H4 (cell line): ENCODE measurements at places on chromosomes 16 and 17. TPM values are rescaled to one million over a fixed set of nuclear protein-coding genes. Genes with fewer than 3 reads are reported as not detected.
A peak's percentile ranks its signal among the peaks of the same experiment; 100 is the strongest.

DNA sequence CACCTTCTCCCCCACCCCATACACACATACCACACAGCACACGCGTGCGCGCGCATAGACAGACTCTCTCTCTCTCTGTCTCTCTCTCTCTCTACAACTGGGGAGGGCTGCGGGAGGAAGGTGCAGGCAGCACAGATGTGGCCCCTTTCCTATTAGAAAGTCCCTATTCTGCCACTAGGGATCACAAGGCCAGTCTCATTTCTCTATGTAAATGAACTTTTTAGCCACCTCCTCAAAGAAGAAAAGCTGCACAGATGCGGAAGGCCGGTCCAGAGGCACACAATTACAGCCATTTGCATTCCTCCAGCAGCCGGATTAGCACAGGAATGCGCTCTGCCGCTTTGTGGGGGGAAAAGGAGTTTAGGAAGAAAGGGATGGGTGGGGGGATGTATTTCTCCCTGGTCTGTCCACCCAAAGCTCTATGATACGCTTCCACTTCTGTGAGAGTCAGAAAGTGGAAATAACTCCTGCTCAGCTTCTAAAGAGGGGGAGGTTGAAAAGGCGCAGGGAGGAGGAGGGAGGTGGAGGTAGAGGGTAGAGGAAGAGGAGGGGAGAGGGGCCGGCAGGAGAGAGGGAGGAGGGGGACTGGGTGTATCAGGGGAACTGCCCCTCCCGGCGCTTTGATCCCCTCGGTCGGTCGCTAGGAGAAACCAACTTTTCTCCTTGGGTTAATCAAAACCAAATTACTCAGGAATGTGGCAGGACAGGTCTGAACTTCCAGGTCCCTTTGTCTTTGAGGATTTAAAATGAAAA is 11.7 kb downstream of the ZFHX3 start:
- DNase-seq, result no peak

- no peak for DNase-seq
These were observed 39.3 kb downstream of the ARHGAP27 start for GRCh38 chr17:45393411-45393810.

GRCh38 chr16:49875806-49876715 is 20.1 kb upstream of the ZNF423 start:
- DNase-seq, result no peak

Gene AIPL1
- not detected in 2 replicates for total RNA-seq

DNA sequence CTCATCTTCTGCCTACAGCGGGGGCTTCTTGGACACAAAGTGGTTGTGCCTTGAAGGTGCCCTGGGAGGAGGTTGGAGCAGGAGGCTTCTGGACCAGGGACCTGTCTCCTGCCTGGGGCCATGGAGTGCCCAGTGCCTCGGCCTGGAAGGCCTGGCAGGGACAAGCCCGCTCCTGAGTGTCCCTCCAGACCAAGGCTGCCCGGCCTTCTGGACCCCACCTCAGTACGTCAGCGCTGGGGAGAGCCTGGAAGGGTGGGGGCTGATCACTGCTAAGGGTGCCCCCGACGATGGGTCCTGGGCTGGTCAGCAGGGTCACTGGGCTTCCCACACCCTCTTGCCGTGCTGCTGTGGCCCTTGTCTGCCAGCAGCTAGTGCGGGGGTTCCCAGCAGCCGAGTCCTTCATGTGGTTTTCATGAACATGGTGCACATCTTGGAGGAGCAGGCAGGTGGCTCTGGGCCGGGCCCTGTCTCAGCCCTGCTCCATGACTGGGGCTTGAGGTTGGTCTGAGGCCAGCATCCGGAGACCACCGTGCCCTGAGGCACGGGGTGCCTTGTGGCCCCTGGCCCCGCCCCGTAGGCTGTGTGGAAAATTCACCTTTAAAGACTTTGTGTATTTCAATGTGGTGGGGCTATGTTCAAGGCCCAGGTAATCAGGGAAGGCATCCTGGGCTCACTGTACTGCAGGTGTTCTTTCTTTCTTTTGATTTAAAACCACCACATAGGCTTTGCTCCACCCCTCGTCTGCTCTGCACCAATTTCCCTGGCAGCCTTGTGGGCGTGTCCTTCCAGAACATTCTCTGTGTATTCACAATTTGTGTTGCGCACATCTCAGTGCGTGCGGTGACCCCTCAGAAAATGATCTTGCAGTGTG is 22.4 kb downstream of the MGRN1 start:
- DNase-seq, result no peak

DNA sequence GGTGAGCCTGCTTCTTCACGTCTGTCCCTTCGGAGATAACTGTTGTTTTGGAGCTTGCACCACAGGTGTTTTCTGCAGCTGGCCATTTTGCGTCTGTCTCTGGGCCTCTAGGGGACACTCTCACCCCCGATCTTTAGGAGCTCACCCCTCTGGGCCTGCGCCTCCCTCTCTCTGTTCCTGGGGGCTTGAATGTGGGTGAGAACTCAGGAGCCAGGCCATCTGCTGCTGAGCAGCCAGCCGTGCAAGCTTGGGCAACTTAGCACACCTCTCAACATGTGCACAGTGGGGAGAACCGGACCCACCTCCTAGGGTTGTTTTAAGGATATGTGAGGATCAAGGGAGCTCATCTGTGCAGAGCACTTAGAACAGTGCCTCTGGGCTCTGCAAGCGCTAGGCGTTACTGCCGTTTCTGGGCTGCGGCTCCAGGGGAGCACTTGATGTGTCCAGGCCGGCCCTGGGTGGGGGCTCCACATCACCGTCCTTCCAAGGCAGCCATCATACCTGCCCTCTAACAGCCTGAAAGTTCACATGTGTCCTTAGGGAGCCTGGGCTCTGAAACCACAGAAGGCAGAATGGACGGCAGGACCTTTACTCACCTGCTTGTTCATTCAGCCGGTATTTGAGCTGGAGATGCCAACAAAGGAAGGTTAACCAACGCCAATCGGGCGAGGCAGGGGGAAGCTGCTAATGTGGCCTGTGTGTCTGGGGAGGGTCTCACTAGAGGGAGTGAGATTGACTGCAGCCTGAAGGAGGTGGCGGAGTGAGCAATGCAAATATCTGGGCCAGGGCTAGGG is 66.3 kb downstream of the MRC2 start:
- no peak for DNase-seq

Gene TOX3
- total RNA-seq, result 0.04 and 0.31 TPM in 2 replicates

GRCh38 chr16:17270683-17271109 is 200.1 kb downstream of the XYLT1 start:
- no peak for DNase-seq

Gene CAVIN1
- 53.8 and 69.6 TPM in 2 replicates for total RNA-seq

- no peak for DNase-seq
These were observed 13.7 kb downstream of the UNC45B start for GRCh38 chr17:35161281-35161761.

GRCh38 chr17:15447928-15448579 is 19.4 kb downstream of the CDRT4 start:
- no peak for DNase-seq

DNA sequence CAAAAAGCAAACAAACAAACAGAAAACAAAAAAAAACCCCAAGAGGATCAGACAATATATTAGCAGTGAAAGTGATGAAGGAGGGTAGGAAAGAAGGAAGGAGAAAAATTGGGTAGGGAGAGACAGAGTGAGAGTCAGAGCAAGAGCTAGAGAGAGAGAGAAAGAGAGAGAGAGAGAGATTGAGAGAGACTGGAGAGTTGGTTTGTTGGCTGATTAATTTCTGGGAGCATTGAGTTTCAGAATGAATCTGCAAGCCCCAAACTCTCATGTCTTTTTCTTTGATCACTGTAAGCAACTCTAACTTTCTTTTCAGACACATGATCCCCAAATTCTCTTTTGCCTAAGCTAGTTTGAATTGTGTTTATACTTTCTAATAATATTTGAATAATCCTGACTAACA is 388.1 kb downstream of the SHISA9 start:
- no peak for DNase-seq

DNA sequence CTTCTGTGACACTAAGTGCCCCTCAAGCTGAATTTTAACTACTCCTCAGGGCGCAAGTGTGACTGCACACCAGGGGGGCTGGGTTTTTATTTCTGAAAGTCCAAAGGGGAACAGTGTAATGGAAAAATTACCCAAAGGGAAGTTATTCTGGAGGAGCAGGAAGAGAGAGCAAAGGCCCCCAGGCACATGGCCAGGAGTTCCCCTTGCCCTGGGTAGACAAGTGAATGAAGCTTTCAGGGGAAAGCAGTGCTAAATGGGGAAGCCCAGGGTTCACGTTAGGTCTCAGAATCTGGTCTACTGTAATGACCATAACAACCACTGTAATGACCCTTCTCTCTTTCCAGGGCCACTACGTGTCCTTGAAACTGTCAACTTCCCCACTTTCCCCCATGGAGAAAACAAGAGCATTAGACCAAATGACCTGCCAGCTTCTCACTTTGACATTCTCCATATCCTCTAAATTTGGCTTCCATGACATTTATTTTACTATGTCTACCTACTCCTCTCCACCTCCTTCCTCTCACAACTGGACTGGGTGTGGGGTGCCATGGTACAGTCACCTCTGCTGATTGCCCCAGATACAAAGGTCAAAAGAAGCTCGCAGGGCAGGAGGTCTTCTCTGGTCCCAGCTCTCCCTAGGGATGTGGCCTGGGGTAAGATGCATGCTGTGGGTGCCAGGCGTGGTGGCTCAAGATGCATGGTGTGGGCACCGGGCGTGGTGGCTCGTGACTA is 34.1 kb upstream of the MMP2 start:
- no peak for DNase-seq

- no peak for DNase-seq
These were observed 10.0 kb downstream of the RGS11 start for GRCh38 chr16:265711-266110.

- DNase-seq, result no peak
These were observed 7.5 kb upstream of the RASD1 start for GRCh38 chr17:17503566-17504130.

Gene SIRT7
- total RNA-seq, result 5.5 and 8.7 TPM in 2 replicates

GRCh38 chr17:78883533-78884131 is 19.4 kb downstream of the CEP295NL start:
- peak; percentile 96 for DNase-seq

Gene NAGS
- total RNA-seq, result 1.0 and 3.1 TPM in 2 replicates

DNA sequence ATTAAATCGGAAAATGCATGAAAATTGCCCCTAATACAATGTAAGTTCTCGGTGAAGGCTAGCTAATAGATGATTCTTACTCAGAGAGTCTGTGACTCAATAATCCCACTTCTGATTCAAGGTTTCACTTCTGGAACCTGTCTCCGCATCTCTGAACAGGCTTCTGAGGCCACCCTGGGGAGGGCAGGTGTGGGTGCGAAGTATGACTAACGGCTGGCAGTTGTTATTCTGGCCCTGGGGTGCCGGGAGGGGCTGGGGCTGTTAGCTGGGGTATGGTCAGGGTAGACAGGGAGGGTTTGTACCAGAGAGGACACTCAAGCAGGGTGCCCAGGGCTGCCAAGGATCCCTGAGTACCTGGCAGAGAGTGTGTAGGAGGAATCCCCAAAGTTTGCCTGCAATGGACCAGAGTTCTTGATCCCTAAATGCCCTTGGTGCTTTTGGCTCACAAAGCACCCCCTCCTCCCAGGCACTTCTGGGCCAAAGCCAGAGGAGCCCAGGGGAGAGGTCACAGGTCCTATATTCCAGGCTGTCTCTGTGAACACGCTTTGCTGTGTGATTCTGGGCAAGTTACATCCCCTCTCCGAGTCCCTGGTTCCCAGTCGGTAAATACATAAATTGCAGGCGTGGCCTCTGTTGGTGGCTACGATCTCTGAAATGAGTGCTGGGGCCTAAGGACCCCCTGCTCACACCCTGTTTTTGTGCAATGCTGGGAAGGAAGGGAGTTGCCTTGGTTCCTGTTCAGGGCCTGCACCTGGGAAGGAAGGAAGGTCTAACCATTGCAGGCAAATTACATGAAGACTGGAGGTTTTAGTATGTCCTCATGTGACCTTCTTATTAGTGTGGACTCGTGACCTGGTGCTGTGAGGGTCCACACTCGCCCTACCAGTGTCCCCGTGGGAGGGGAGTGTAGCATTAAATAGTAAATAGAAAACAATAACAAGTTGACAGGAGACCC is 49.9 kb upstream of the CPNE2 start:
- DNase-seq, result no peak

DNA sequence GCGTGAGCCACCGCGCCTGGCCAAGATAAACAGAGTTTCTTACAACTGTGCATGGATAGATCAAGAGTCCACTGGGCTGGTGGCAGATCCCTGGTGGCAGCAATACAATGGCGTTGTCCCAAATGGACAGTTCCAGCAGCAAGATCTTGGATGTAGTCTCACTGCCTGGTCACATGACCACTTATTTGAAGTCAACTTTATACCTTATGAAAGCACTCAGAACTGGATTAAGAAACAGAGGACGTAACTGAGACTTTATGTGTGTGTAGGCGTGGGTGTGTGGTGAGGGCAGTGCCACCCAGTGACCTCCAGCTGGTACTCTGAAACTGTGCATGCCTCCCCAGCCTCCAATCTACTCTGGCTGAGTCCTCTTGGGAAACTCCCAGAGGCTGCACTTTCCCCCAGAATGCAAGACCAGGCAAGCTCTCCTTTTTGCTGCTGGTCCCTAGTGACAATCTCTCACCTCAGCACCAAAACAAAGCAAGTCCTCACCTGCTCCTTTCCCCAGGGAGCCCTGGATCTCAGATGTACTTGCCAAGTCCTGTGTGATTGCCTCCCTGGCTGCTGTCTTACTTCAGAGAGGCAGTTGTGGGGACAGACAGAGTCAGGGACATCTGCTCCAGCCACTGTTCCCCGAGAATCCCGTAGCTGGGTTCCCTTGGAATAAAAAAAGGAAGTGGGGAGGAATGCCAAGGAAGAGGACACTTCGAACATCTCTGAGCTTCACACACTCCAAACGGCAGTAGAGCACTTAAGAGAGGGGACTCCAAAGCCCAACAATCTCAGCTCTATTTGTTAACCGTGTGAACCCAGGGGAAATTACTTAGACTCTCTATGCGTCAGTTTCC is 11.7 kb upstream of the ST6GALNAC2 start:
- DNase-seq, result peak; percentile 62

Gene SEPTIN1
- total RNA-seq, result not detected in 2 replicates
